Ascending aorta (tissue), 2 donors: ENCODE measurements at places on chromosomes 12 and 14.
A peak's percentile ranks its signal among the peaks of the same experiment; 100 is the strongest.

DNA sequence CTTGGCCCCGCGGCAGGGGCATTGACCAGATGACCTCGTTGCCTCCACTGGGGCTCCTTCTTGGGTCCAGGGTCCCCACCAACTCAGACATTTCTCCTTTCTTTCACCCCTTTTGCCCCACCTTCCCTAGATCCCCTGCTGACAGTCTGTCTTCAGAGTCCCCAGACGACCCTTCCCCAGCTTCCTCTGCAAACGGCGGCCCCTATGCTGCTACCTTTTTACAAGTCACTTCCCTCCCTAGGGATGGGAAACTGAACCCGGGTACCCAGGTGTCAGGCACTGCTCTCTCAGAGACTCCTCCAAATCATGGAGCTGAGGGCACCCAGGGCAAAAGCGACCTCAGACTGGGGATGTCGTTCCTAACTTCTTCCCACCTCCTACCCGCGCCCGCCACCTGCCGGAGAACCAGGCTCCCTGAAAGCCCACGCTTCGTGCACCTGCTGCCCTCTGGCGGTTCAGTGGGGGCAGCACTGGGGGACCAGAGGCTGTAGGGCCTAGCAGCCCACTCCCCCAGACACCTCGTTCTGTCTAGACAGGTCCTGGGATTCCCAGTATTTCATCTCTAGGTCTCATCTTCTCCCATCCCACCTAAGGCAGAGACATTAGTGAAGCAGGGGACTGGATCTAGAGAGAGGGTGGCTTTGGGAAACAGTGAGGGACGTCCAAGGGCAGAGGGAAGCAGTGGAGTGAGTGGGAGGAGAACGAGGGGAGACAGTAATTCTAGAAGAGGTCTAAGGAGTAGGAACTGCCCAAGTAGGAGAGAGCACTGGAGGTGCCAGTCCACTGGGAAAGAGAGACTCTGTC, 4.9 kb downstream of the ZNF385A start:
- no peak for DNase-seq

DNA sequence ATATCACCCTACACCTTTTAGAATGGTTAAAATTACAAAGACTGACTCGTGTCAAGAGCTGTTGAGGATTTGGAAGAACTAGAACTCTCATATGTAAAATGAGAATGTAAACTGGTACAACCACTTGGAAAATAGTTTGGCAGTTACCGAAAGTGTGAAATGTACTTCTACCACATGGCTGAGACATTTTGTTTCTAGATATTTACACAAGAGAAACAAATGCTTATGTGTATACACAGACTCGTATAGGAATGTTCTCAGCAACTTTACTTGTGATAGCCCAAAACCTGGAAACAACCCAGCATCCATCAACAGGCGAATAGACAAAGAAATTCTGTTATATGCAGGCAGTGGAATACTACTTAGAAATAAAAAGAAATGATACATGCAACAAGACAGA, 103.0 kb downstream of the BRMS1L start:
- no peak for DNase-seq

DNA sequence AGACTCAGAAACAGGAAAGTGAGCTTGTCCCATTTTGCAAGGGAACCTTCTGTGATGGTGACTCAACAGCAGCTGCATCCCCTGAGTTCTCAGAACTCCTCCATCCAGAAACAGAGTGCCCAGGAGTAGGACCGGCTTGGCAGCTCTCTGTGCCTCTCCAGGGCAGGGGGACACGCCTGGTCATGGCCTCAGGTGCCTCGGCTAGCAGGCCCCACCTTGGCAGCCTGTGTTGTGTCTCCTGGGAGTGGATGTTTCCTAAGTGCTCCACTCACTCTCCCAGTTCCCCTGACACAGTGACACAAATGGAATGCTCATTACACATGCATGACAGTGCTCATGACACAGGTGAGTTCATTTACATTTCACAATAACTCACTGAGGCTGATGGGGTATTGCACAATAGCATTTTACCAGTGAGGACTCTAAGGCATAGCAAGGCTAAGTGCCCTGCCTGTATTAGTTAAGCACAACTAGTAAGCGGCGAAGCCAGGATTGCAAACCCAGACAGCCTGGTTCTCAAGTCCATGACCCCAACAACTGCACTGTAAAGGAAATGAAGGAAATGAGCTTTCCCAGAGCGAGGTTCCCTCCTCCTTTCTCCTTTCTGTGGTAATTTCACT, 47.4 kb downstream of the CALM1 start:
- no peak for DNase-seq

- no peak for DNase-seq
These were observed 248.1 kb upstream of the SOX5 start for GRCh38 chr12:24197532-24197931.

DNA sequence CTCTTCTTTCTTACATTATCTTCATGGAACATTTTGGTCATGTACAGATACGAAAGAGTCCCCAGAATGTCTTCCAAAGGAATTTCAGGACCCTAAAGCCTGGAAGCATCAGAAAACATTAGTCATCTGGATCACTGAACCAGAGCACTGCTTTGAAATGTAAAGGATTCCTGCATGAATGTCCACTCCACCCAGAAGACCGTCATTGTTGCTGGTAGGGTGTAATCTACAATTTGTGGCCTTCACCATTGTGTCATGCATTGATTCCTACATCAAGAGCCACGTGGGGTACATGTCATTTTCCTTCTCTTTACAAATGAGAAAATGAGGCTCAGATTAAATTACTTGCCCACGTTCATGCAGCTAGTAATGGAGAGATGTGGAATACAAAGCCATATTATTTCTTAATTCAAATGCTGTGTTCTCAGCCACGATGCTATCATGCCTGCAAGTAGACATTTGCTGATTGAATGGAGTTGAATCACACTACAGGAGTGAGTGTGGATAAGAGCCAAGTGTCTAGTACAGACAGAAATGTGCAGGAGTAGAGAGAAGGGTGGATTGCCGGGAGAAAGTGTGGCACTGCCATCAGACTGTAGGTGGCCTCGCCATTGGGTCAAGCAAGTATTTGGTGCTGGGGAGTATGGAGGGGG, 231.2 kb downstream of the C12orf75 start:
- DNase-seq = no peak

DNA sequence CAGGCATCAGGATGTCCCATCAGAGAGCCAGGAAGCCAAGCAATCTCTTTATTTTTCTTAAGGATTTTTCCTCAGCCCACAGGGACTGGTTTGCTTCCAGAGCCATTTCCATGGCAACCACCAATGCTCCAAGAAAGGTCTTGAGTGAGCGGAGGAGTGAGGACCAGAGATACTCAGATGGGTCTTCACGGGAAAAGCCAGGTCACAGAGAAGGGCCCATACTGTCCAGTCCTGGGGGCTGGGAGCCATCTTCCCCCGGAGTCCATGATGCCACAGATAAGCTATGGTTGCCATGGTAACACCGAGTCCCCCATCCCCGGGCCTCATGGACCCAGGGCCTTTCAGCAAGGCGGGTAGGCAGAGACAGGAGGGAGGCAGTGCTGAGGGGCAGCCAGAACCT, 28.6 kb downstream of the CMKLR1 start:
- no peak for DNase-seq

DNA sequence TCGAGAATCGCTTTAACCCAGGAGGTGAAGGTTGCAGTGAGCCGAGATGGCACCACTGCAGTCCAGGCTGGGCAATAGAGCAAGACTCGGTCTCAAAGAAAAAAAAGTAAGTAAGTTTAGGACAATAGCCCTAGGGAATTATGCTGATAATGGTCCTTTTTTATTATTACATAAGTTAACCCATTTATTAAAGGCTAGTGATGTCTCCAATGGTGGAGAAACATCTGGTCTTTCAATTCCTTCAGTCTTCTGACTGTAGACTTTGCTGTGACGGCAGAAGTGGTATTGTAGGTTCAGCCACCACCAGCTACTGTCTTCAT, 27.4 kb downstream of the DDX47 start:
- DNase-seq = no peak

DNA sequence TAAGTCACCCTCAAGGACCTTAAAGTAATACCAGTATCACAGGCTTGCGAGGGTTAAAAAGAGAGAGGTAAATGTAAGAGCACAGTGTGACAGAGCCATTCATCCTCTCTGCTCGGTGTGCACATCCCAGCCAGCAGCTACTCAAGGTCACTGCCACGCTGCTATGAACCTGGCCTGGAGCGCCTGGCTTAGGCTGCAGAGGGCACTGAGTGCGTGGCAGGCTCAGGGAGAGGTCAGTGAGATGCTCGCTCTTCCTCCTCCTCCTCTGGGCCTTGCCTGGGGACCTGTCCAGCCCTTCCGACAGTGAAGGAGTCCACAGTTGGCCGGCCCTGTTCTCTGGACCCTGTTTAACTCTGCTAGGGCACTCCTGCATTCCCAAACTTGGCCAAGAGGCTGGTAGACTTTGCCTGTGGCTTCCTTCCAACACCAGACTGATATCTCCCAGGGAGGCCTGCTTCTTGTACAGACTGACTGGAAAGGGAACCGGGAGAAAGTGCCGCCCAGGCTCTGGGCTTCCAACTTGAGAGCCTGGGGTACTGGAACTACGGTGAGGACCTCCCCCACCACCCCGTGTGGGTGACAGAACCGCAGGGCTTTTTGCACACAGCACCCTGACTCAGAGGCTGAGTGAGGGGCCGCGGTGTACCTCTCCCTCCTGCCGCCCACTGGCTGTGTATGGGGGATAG, 62.6 kb upstream of the CORO1C start:
- DNase-seq = no peak

DNA sequence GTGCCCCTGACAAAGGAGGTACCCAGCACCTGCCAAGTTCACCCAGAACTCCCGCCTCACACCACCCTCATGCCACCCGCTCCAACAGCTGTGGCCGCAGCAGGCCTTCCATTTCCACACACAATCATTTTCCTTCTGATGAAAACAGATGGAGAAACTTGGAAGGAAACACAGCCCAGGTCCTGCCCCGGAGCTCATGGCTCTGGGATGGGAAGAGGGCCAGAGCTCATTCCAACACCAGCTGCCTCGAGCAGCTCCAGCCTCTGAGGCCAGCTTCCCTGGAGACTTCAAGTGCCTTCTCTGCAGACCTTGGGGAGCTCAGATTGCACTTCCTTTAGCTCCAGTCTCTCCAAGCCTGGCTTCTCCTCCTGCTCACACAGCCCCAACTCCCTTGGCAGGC, 55.1 kb upstream of the CMKLR1 start:
- DNase-seq = peak; percentile 64

- DNase-seq = no peak
These were observed 5.9 kb downstream of the ATG2B start for GRCh38 chr14:96357216-96357615.

DNA sequence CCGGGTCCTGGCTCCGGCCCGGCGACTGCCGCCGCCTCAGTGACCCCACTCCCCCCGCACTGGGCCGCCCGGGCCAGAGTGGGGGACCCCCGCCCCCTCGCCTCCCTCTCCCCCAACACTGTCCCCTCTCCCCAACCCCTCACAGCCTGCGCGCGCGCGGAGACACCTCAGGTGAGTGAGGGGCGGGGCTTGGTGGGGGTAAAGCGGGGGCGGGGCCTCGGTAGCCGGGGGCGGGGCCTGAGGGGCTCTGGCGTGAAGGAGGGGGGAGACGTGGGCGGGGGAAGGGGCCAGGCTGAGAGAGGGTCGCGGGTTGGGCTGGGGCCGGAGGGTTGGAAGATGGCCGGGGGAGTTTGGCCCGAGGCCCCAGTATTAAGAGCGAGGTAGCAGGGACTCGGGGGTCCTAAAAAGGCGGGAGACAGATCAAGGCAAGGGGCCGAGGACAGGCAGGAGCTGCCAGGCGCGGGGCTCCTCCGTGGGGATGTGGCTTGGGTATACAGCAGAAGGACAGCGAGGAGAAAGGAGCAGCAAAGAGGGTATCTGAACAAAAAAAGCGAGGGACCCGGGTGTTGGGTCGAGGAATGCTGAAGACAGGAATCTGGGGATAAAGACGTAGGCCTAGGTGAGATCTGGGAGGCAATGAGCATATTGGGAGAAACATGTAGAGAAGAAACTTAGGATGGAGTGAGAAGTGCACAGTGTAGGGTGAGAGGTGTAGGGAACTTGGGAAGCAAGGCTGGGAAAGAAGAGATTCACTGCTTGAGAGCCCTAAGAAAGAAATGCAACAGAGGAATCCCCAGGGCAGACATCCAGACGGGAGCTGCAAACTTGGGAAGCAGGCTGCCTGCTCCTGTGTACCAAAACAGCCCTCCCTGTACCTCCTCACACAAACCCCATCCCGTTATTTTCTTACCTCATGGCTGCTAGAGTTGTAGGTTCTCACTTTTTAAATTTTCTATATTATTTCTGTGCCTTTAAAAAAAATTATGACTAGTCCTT, 10.8 kb downstream of the SUOX start:
- no peak for DNase-seq

GRCh38 chr12:80442426-80443222, 1.4 kb upstream of the PTPRQ start:
- no peak for DNase-seq

- DNase-seq = no peak
These were observed 13.9 kb downstream of the PPP1R36 start for GRCh38 chr14:64563696-64564095.

DNA sequence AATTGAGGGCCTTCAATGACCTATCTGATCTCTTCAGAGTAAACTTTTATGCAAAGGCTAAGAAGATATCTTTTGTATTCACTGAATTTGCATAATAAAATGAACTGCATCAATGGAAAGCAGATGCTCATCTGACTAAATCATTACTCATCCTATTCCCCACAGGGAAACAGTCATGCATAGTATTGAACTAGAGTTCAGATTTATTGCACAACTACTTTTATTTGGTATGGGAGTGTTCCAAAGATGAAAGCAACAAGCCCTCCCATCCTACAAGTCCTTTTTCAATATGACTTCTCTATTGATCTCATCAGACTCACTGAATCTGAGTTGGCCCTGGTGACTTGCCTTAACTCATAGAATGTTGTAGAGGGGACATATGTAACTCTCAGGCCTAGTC, 159.8 kb downstream of the KITLG start:
- DNase-seq = no peak

DNA sequence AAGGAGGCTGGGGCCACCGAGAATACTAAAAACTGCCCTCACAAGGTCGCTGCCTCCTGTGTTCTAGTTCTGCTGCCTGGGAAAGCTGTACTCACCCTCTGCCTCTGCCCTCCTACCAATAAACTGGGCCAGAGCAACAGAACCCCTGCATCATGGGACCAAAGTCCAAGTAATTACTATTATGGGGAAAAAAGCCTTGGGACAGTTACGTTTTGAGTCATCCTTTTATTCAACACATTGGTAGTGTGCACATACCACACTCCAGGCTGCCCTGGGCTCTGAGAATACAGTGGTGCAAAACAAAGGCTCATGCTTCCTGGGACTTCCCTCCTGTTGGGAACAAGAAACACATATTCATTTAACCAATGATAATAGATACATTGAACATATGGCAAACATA, 49.0 kb downstream of the CACNA1C start:
- no peak for DNase-seq

DNA sequence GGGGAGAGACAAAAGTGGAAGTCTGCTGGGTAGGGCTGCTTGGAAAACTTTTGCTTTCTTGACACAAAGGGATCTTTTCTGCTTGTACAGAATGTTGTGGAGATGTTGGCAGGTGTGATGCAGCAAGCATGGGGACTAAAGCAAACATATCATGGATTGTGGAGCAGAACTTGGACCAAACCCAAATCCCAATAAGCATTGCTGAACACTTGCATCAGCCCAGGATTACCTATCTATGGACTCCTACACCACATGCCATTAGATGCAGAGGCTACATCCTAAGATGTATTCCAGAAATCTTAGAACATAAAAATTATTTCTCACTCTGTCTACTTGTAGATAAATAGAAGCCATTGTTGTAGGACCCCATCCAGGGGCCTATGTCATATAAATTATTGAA, 44.7 kb upstream of the RERG start:
- no peak for DNase-seq
